ENCODE measurements at places on chromosomes 3 and 15.
A peak's percentile ranks its signal among the peaks of the same experiment; 100 is the strongest.

- peak; percentile 51 for DNase-seq
Observed at GRCh38 chr3:190696777-190697501, 165.6 kb downstream of the GMNC start.

GRCh38 chr15:43378601-43379000, 7.7 kb downstream of the TUBGCP4 start:
- no peak for DNase-seq

- peak; percentile 51 for DNase-seq
Observed at GRCh38 chr15:82810061-82810889, 847 bp downstream of the WHAMM start.

- peak; percentile 18 for DNase-seq
Observed at GRCh38 chr3:144142151-144142840, 170.7 kb downstream of the DIPK2A start.

GRCh38 chr15:96230526-96231181, 99.8 kb upstream of the NR2F2 start:
- DNase-seq: no peak

DNA sequence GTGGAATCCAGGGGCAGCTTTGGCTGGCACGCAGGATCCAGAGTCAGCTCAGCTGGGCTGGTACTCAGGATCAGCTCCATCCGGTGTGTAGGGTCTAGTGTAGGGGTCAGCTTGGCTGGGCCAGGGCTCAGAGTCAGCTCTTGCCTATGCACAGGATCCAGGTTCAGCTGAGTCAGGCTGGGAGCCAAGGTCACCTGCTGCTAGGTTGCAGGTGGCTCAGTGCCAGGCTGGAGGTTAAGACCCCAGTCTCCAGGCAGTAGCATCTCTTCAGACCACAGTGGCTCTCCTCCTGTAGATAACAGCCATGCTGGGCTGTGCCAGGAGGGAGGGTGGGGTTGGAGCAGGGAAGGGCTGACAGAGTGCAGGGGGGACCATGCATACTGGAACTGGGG, 1.8 kb downstream of the HYAL3 start:
- DNase-seq: peak; percentile 5

- DNase-seq: no peak
Observed at GRCh38 chr15:81021321-81021720, 20.6 kb downstream of the TLNRD1 start.

DNA sequence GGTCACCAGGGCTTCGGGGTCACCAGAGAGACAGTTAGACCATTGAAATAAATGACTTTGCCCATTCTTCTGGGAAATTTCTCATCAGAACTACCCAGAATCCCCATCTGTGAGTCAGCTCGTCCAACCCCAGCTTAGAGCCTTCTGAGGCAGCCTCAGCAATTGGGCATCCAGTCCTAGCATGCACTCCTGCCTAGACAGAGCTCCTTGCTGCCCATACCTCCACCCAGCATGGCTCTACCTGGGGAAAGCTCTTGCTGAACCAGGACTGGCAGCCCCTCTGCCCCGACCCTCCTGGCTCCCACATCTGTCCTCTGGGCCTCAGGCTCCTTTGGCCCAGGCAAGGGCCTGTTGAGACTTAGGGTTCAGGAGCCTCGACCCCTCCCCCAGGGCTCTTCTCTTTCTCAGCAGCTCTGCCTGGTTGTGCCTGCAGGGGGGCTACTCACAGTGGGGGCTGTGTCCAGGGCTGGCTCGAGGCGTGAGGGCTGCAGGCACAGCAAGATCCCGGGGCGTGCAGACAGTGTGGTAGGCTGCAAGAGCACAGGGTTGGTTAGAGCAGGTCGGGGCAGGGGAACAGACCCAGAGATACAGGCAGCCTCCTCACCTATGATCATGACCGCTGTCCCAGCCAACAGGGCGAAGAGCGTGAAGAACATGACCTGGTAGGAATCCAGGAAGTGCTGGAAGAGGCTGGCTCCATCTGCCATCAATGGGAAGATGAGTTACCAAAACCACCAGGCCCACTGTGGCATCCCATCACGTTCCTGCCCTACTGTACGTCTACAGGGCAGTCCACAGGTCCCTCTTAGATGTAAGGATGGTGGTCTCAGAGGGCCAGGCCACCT, 101.3 kb downstream of the NUP210 start:
- no peak for DNase-seq

DNA sequence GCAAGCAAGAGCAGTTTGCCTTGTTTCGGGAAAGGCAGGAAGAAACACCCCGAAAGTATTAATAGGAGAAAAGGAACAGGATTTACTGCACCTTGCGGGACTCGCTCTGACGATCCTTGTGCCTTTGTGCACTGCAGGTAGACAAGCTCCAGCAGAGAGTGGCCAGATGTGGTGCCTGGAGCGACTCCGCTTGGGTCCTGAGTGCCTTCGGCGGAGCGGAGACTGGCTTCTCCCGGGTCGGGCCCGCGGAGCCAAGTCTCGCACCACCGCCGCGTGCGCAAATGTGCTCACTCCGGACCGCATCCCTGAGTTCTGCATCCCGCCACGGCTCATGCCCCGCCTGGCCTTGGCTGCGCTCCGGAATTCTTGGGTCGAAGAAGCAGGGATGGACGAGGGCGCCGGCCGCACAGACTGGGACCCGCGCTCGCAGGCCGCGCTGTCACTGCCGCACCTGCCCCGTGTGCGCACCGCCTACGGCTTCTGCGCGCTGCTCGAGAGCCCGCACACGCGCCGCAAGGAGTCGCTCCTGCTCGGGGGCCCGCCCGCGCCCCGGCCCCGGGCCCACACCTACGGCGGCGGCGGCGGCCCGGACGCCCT, 769 bp downstream of the C2CD4A start:
- DNase-seq: no peak

DNA sequence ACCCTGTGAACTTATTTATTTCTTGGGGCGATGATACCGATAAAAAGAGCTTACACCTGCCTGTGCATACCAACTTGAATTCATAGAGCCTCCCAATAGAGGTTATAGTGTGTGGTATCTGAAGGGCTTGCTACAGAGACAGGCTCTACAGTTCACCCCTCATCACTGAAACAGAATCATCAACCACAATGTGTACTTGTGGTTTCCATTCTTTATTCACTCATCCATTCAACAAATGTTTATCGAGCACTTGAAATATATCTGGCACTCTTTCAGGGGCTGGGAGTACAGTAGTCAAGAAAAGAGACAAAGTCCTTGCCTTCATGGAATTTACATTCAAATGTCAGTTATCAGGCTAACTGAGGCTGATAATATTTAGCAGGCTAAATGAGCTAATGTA, 134.4 kb upstream of the SKOR1 start:
- DNase-seq: peak; percentile 1

- DNase-seq: peak; percentile 5
Observed at GRCh38 chr3:17399586-17399985, 342.8 kb downstream of the TBC1D5 start.

GRCh38 chr3:130473416-130473815, 43.6 kb upstream of the COL6A6 start:
- no peak for DNase-seq

- no peak for DNase-seq
Observed at GRCh38 chr3:14520967-14521366, 19.2 kb downstream of the GRIP2 start.

DNA sequence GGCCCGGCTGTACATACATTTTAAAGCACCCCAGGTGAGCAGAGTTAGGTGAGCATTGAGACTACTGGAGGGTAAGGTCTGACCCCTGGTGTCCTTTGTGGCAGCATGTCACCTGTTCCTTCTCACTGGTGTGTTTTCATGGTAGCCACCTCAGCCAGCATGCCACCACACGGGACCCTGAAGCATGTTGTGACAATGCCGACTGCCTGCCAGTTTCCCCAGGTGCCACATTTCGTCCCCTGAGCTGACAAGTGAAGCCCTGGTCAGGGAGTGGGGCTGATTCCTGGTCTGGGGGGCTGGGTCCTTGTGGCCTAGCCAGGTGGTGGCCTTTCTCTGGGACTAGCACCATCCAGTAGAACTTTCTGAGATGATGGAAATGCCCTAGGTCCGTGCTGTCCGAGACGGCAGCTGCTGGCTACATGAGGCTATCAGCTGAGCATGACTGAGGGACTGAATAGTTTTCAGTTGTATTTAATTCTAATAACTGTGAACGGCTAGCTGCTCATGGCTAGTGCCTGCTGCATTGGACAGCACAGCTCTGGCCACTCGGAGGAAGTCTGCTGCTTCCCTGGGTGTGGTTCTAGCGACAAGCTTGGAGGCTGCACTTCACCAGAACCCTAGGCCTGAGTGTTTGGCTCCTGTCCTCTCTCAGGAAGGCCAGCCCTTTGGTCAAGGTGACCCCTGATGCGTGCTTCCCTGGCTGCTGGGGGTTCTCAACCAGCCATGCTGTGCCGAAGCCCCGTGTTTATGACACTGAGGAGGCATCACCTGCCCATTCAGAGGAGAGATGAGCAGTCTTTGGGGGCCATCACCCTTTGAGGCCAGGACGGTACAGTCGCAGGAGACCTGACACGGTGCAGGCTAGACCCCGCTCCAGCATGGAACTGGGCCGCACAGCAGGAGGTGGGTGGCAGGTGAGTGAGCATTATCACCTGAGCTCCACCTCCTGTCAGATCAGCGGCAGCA, 3.9 kb downstream of the C3orf22 start:
- no peak for DNase-seq

All from GM12865 (cell line).